Activated naive CD4-positive, alpha-beta T cell treated with Interleukin-2 at 50 U/mL for 16 hours (primary cell): ENCODE measurements at places on chromosomes 3 and 15.

DNA sequence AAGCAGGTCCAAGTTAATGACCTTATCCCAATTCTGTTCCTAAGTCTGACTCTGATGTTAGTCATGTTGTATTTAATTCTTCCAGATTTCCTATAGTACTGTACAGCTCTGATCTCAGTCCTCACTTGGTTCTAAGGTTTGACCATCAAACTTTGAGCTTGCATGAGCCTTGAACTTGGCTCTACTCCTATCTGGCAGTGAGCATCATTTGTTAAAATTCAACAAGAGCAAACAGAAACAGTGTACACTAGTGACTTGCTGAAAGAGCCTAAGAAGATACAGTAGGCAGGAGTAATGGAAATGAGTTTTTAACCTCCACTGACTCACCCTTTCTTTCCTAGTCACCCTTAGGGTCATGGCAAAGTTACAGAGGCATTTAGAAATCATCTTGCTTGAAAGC lies 451.1 kb upstream of the TPRG1 start:
- no peak for DNase-seq

GRCh38 chr15:101447561-101448071 lies 41.9 kb downstream of the PCSK6 start:
- no peak for DNase-seq

GRCh38 chr3:122168044-122168443 lies 15.4 kb upstream of the CASR start:
- no peak for DNase-seq

- DNase-seq: no peak
These were observed 40.7 kb downstream of the GLCE start for GRCh38 chr15:69200832-69201745.

GRCh38 chr15:42131826-42132806 lies 24.3 kb downstream of the PLA2G4F start:
- no peak for DNase-seq

- no peak for DNase-seq
These were observed 38.7 kb upstream of the CSPG5 start for GRCh38 chr3:47617086-47618010.

- no peak for DNase-seq
These were observed 309.3 kb upstream of the PLSCR5 start for GRCh38 chr3:146914409-146914808.

GRCh38 chr3:11559816-11560633 lies 83.7 kb downstream of the VGLL4 start:
- DNase-seq: no peak

DNA sequence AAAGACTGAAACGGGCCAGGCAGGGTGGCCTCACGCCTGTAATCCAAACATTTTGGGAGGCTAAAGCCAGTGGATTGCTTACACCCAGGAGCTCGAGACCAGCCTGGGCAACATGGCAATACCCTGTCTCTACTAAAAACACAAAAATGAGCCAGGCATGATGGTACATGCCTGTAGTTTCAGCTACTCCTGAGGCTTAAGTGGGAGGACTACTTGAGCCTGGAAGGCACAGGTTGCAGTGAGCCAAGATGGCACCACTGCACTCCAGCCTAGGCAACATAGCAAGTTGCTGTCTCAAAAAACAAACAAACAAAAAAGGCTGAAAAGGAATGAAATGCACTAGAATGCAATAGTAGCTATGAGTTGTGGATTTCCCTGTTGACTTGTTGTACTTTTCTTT lies 94.7 kb downstream of the STAG1 start:
- no peak for DNase-seq

GRCh38 chr3:172397716-172398405 lies 50.4 kb downstream of the GHSR start:
- DNase-seq: no peak

GRCh38 chr3:124142389-124142970 lies 150.6 kb upstream of the ROPN1 start:
- DNase-seq: no peak

DNA sequence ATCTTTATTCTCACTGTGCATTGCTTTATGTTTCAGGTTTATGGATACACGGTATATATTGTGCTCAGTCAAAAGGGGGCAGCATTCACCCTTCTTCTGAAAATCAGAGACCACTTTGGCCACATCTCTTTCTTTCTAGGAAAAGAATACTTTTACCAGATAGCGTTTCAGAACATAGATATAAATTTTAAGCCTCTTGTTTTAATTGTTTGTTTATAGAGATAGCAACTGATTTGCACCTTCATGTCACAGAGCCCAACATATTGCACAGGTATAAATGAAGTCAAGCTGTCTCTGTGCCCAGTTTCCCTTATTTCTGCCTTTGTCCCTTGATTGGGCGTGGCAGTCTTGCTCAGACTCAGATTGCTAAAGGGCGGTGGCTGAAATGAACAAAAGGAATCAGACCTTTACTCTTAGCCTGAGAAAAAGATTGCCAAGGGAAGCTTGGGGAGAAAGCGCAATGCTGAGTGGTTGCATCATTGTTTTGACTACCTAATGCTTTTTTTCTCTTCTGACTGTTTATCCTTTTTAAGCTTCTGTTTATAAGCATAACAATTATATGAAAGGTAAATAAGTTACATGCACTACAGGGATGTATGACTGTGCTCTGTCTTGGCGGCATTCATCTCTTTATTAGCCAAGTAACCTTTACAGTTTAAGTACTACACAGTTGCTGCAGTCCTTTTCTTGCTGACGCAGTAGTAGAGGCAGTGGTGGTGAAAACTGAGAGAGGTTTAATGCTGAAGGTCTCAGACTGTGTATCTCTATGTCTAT lies 70.8 kb upstream of the ZBTB20 start:
- DNase-seq: no peak

GRCh38 chr3:183178512-183178832 lies 15.9 kb upstream of the LAMP3 start:
- DNase-seq: no peak

- DNase-seq: peak; percentile 81
These were observed 5.8 kb downstream of the HYAL2 start for GRCh38 chr3:50316657-50317242.

DNA sequence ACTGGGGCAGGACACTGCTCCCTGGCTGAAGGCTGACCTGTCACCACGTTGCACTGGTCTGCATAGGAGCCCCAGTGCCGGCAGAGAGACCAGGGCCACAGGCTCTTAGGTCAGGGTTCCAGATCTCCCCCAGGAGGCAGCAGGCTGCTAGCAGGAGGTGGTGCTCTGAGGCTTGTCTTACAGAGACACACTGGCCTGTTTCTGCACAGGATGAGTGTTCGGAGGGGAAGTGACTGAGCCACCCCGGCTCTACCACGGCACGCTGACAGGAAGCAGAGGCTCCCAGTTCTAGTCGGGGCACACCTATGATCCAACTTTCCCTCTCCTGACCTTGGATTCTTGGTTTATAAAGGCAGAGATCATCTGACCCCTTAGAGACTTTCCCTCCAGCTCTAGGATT lies 8.6 kb downstream of the FBXL22 start:
- DNase-seq: peak; percentile 61

- DNase-seq: no peak
These were observed 11.3 kb downstream of the PFN2 start for GRCh38 chr3:149959443-149959842.

DNA sequence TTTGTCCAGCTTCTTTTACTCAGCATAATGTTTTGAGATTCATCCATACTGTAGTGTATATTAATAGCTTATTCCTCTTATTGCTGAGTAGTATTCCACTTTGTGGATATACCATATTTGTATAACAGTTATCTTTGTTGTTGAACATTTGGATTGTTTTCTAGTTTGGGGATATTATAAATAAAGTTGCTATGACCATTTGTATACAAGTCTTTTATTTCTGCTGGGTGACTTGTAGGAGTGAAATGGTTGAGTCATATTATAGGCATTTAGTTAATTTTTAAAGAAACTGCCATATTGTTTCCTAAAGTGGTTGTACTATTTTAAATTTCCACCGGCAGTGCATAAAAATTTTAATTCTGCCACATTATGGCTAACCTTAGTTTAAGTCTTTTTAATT lies 53.4 kb downstream of the RPL39L start:
- DNase-seq: no peak

DNA sequence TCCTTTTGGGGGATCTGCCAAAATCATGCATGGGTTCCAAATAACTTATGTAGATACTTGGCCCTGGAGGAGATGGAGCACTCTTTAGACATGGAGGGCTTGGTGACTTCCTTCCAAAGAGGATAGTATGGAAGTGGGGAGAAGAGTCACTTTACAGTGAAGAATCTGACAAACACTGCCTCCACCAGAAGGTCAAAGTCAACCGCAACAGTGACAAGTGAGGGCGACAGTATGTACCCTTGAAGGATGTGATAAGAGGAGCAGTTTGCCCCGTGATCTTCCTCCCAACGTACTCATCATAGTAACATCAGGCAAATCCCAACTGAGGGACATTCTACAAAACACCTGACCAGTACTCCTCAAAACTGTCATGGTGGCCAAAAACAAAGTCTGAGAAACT lies 62.0 kb downstream of the LMCD1 start:
- no peak for DNase-seq

DNA sequence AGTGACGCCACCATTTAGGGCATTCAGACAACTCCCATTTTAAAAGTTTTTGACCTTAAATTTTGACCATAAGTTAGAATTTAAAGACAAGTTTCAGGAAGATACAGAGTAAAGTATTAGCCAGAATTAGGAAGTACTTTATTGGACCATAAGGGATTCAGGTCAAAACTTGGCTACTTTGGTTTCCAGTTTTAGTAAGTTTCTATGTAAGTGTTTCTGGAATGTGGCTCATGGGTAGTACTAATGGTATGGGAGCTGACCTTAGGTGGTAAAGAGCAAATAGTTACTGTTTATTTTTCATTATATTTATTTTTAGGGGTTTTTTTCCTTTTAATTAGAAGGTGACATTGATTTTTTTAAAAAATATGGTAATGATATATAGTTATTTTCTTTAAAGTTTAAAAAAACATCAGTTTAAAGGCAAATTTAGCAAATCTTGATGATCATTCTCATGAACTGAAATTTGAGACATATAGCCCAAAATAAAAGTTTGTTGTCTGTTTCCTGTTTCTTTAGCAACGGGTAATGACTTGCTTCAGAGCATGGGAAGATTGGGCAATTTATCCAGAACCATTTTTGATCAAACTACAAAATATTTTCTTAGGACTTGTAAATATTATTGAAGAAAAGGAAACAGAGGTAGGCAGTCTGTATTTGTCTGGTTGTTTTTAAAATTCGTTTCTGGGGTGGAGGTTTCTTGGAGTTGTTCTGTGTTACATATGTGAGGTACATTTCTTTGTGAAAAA lies 34.3 kb downstream of the U2SURP start:
- DNase-seq: no peak

DNA sequence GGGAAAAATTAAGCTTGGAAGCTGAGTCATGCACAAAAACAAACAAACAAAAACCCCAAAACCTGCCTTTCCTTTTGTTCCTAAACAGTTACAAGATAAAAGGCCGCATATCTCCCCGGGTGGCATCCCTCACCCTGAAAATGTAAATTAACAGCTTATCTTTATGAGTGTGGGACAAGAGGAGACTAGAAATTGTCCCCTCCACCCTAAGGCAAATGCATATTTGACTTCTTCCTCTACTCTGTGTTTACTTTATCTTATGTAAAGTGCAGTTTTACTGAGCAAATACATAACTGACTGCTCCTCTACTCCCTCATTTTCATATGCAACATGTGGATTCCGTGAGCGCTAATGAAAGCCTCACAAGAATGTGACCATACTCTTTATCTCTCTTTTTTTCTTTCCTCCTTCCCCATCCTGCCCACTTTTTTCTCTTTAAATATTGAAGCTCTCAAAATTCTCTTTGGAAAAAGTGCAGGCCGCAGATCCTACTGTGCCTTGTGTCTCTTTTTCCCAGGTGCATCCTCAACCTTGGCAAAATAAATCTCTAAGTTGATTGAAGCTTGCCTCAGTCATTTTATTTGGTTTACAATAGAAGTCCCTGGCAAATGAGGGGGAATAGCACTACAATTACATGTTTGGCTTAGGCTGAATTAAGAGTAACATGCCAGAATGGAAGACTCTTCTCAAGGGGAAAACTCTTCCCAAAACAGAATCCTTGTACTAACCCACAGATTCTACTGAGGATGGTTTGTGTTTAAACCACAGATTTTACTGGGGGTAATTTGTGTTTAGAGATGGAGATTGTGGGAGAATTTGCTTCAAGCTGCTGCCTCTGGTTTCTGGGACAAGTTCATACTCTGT lies 72.7 kb upstream of the WDR72 start:
- no peak for DNase-seq

GRCh38 chr3:159854500-159855124 lies 134.0 kb upstream of the IL12A start:
- DNase-seq: no peak

GRCh38 chr15:49058559-49058958 lies 12.3 kb upstream of the SECISBP2L start:
- no peak for DNase-seq

DNA sequence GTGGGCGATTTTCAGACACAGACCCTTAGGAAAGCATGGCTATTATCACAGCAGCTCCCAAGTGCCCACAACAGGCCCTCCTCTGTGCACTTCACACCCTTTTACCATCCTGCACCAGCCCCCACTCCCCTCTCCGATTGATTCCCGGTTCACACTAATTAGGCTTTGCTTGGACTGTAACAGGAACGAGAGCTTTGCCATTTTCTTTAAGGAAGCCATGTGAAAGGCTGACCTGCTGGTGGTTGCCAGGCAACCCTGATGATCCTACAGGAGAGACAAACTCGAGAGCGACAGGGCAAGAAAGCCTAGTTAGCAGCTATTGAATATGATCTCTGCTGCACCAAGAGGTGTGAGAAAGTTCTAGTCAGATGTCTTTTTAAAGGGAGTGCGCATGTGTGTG lies 28.2 kb upstream of the DET1 start:
- DNase-seq: no peak
